Kidney epithelial cell (primary cell): ENCODE measurements at places on chromosomes 2 and 18. TPM values are rescaled to one million over a fixed set of nuclear protein-coding genes. Genes with fewer than 3 reads are reported as not detected.

TLX2 gene
- 0.27 TPM in 1 of 2 replicates, not detected in the other for total RNA-seq

ZNF236 gene
- total RNA-seq: 7.8 and 12.2 TPM in 2 replicates

DNA sequence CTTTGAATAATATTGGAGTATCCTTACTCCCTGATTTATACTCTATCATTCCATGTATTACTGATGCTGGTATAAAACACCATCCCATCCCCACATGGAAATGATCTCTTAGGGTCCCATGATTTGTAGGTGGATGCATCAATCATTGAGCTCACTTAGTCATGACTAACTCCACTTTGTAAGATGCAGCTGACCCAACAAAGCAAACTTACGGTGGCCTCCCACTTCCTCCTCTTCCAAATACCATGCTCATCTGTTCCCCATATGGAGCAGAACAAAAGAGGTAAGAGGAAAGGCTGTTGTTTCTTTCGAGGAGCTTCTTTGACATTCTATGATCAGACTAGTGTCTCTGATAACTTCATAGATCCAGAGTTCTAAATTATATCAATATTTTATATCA is 640.2 kb upstream of the SLC39A10 start:
- no peak for DNase-seq

DNA sequence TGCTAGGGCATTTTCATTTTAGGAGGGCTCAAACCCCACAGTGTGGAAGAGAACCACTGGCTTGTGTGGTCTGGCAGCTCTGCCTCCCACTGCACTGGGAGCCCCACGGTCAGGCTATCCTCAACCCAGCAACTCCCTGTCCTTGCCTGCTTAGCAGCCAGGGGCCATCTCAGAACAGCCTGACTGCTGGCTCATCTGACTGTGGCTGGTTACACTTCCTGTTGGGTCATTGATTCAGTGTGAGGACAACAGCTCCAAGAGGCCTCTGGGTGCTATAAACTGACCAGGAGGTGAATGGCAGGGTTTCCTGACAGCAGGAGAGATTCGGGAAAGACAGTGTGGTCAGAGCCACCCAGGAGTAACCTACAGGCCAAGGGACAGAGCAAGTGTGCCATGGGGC is 40.1 kb downstream of the AMER3 start:
- no peak for DNase-seq

DNA sequence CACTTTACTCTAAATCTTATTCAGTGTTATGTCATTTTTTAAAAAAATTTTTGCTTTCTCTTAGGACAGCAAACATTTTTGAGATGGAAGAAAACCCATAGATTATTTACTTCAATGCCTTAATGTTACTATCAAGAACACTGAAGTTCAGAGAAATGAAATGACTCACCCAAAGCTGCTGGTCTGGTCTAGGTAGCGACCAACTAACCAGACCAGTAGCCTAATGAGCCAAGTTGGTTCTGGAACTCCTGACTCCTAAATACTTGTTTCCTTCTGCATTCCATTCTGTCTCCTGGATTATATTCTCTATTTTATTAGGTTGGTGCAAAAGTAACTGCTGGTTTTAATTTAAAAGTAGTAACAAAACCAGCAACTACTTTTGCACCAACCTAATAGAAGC is 35.4 kb downstream of the SLC8A1 start:
- no peak for DNase-seq
